ENCODE measurements at places on chromosomes 4 and X.

DNA sequence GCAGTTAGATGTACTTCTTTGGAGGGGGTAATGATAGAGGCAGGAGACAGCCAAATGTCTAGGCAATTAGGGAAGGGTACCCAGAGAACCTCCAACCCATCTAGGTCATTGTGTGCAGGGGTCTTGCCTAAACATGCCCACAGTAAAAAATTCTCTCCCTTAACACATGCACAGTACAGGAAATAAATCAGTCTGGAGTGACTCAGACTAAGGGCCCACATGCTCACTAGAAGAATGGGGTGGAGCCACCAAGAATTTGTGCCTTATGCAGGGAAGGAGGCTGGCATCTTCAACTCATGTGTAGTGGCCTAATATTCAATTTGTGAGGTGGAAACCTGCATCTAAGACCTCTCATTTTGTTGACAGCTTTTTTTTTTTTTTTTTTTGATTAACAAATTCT lies 945.3 kb upstream of the GRIA3 start:
- no peak for DNase-seq

- DNase-seq: no peak
Observed at GRCh38 chr4:115873048-115873447, 759.6 kb upstream of the NDST4 start.

GRCh38 chrX:65493431-65493830 lies 41.2 kb downstream of the LAS1L start:
- no peak for DNase-seq

- DNase-seq: no peak
Observed at GRCh38 chr4:137076908-137077307, 455.4 kb downstream of the PCDH18 start.

GRCh38 chr4:83440899-83441298 lies 14.7 kb downstream of the HELQ start:
- no peak for DNase-seq

- peak; percentile 74 for DNase-seq
Observed at GRCh38 chr4:189792924-189793618, 147.6 kb upstream of the FRG1 start.

DNA sequence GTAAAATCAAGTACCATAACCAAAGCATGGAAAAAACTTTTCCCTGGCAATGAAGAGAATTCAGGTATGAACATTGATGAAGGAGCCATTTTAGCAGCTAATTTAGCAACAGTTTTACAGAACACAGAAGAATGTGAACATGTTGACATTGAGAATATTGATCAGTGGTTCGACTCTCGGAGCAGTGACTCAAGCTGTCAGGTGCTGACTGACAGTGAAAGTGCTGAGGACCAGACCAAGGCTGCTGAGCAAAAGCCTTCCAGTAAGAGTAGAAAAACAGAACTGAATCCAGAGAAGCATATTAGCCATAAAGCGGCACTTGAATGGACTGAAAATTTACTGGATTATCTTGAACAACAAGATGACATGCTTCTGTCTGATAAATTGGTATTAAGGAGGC lies 2.8 kb downstream of the TIGD2 start:
- DNase-seq: no peak

GRCh38 chr4:3440011-3440410 lies 1.8 kb upstream of the HGFAC start:
- DNase-seq: no peak

- no peak for DNase-seq
Observed at GRCh38 chrX:136475236-136475635, 12.5 kb upstream of the BRS3 start.

GRCh38 chr4:73404457-73404856 lies 370 bp downstream of the ALB start:
- no peak for DNase-seq

- DNase-seq: peak; percentile 97
Observed at GRCh38 chr4:89765966-89766365, 71.0 kb downstream of the SNCA start.

- no peak for DNase-seq
Observed at GRCh38 chr4:110055158-110055768, 142.6 kb downstream of the EGF start.

DNA sequence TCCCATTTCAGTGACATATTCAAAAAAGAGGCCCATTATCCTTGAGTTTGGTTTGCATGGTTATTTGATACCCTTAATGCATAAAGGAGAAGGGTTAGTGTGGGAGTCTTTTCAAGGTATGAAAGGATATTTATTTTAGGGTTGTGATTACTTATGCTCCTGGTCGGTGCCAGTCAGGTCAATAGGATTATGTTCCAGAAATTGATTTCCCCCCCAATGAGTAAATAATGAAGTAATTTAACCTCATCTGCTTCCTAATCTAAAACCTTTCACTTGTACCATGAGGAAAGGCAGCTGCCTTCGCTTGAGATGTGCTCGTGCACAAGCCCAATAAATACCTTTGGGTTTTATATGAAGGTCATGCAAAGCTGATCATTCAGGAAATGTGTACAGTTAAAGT lies 55.0 kb upstream of the NR0B1 start:
- DNase-seq: no peak

- DNase-seq: no peak
Observed at GRCh38 chr4:38856046-38856445, 571 bp downstream of the TLR6 start.

- DNase-seq: no peak
Observed at GRCh38 chr4:153189016-153189801, 15.0 kb upstream of the TRIM2 start.

GRCh38 chr4:147347217-147347616 lies 133.7 kb upstream of the EDNRA start:
- DNase-seq: no peak

DNA sequence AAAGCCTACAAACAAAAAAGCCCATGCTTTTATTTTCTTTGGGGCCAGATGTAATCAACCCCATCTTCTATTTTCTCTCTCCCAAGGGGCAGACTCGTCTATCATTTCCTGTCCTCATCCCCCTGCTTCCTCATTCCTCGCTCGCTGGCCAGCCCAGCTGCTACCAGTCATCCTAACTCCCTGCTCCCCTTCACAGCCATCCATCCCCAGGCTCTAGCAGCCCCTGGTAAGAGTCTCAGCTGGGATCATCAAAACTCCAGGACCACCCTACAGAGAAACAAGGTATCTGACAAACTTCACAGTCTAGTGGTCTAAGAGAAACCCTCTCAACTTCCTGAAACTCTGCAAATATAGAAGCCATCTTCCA lies 23.6 kb downstream of the SH3KBP1 start:
- DNase-seq: no peak

DNA sequence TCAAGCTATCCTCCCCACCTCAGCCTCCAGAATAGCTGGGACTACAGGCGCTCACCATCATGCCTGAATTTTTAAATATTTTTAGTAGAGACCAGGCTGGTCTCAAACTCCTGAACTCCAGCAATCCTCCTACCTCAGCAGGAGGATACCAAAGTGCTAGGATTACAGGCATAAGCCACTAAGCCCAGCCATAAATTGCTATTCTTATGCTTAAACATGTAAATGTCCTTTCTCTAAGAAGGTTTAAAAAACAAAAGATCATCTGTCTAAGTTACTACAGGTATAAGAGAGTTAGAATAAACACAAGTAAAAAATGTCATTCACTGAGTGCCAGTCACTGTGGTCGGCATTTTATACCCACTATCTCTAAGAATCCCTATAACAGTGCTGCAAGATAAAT lies 28.3 kb downstream of the PRMT9 start:
- no peak for DNase-seq

DNA sequence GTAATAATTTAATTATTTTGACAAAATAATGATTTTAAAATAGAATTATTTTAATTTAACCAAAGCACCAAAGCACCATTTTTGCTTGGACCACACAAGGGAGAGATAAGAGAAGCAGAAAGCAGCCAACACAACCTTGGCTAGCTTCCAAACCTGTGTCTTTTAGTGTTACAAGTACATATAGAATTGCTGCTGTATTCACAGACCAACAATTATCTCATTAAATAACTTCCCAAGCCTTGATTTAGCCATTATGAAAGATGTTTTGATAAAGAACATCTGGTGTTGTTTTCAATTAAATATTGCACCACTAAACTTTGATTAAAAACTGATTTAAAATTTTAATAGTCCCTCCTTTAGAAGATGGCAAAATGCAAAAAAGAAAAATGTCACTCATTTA lies 14.0 kb upstream of the IGFBP7 start:
- DNase-seq: no peak

DNA sequence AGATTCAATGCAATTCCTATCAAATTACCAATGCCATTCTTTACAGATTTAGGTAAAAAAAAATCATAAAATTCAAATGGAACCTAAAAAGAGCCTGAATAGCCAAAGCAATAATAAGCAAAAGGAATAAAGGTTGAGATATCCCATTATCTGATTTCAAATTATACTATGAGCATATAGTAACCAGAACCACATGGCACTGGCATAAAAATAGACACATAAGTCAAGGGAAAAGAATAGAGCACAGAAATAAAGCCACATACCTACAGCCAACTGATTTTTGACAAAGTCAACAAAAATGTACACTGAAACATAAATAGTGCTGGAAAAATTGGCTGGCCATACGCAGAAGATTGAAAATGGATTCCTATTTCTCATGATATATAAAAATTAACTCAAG lies 853.7 kb downstream of the FAT4 start:
- no peak for DNase-seq

DNA sequence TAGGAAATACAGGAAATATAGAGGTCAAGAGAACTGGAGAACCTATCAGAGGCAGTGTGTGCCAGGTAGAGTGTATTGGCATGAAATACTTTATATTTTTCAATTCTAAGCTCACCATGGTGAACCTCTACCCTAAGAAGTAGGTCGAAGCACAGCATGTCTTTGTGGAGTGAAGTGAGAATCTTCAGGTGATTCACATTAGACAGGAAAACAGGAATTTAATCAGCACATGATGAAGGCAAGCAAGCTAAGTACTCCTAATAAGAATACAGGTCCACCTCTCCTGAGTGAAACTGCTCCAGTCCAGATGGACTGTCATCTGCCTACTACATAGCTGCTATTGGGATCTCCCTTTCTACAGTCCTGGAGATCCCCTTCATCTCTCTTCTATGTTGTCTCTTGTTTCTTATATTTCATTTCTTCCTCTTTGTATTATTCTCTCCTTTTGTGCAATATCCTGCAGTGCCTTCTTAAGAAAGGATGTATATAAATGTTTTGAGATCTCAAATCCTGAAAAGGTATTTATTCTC lies 159.0 kb downstream of the LRBA start:
- peak; percentile 64 for DNase-seq

GRCh38 chr4:174215961-174216680 lies 67.3 kb downstream of the FBXO8 start:
- no peak for DNase-seq

DNA sequence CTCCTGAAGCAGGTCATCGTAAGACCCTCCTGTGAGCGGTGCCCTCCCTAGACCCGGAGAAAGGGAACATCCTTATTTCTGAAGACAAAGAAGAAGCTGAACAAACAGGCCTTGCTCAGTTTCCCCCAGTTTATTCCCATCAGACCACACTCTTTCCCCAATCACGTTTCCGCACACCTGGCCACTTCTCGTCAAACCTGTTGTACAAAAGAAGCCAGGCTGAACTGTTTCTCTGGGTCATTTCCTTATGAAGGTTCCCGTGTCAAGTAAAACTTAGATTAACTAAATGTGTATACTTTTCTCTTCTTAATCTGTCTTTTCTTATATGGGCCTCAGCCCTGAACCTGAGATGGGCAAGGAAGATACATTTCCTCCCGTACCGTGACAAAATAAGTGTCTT lies 111.6 kb upstream of the ENPP6 start:
- DNase-seq: no peak

GRCh38 chr4:183971929-183972490 lies 66.9 kb downstream of the STOX2 start:
- peak; percentile 18 for DNase-seq

- DNase-seq: peak; percentile 4
Observed at GRCh38 chrX:103584596-103584995, 719 bp upstream of the TCEAL4 start.

DNA sequence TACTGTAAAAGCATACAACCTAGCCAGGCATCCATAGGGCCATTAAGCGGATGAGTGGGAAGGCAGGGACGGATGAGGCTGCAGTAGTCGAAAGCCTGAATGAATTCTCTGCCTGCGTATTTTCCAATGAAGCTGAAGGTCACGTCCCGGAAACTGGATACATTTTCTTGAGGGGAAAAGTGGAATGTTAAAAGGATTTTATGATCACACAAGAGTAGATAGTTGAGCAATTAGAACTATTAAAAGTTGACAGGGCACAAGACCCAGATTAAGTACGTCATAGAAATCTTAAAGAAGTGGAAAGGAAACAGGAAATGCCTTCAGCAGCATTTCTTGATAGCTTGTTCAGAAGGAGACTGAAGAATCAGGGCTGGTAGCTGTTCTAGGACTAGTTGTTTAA lies 98.3 kb upstream of the CXXC4 start:
- no peak for DNase-seq

DNA sequence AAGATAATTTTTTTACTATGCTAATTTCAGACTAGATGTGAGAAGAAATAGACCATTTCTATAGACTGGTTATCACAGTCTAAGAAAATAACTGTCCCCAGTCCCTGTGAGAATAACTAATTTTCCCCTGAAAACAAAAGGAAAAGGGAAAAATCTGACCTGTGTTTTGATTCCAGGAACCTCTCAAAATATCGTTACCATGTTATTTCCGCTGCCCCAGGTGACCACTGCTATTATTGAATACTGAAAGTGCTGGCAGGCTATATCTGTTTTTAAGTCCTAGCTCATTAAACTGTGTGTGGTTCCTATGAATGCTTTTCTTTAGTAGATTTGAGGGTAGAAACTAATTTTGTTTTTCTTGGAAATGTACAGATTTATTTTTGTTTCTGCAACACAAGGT lies 83.6 kb downstream of the GAB1 start:
- no peak for DNase-seq

- DNase-seq: no peak
Observed at GRCh38 chr4:113990886-113991285, 11.4 kb upstream of the ARSJ start.

DNA sequence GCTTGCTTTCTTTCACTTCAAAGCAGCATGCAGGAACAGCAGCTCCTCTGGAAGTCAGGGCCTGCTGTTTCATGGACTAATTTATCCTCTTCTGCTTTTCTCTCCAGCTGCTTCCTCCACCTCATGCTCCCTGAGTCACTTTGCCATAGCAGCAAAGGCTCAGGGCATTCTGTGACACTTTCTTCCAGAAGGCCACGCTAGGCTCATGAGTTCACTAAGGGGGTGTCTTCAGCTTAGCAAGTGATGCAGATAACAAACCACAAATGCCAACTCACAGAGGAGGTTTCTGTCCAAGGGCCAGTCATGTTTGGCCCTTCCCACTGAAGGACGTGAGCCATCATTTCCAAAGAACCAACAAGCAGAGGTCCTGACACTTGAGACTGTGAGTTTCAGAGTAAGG lies 200.2 kb downstream of the ADGRA3 start:
- no peak for DNase-seq

DNA sequence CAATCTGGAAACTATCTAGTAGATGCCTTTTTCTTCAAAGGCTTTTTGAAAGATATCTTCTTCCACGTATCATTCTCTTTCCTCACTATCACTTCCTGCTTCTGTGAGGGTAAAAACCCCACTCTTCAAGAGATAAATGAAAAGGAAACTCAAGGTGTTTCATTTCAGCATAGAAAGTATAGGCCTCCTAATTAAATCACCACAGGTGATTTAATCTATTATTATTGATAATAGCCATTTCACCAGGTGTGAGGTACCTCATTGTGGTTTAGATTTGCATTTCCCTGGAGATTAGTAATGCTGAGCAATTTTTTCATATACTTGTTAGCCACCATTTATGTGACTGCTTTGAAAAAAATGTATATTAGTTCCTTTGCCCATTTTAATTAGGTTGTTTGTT lies 92.0 kb upstream of the EMCN start:
- no peak for DNase-seq

Data from cerebellar cortex (tissue), 1 donor.